ENCODE measurements at places on chromosomes 7 and 10.

GRCh38 chr7:3294432-3295100 lies 6.5 kb upstream of the SDK1 start:
- DNase-seq: no peak

GRCh38 chr10:79283616-79284015 lies 63.7 kb upstream of the PPIF start:
- DNase-seq: no peak

- no peak for DNase-seq
Measured at GRCh38 chr7:16684935-16685334, 39.0 kb downstream of the BZW2 start.

- no peak for DNase-seq
Measured at GRCh38 chr7:33278095-33278494, 148.7 kb downstream of the BBS9 start.

- no peak for DNase-seq
Measured at GRCh38 chr7:139901901-139902300, 72.8 kb downstream of the TBXAS1 start.

DNA sequence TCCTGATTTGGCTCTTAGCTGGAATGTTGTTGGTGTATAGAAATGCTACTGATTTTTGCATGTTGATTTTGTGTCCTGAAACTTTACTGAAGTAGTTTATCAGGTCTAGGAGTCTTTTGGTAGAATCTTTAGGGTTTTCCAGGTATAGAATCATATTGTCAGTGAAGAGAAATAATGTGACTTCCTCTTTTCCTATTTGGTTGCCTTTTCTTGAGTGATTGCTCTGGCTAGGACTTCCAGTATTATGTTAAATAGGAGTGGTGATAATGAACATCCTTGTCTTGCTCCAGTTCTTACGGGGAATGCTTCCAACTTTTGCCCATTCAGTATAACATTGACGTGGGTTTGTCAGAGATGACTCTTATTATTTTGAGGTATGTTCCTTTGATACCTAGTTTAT lies 52.0 kb downstream of the ZNF783 start:
- DNase-seq: no peak

- DNase-seq: no peak
Measured at GRCh38 chr7:155449869-155450557, 7.9 kb upstream of the EN2 start.

Data from effector memory CD8-positive, alpha-beta T cell (primary cell).